ENCODE measurements at places on chromosomes 4 and X.

- no peak for DNase-seq
Measured at GRCh38 chrX:38332505-38332904, 5.2 kb upstream of the RPGR start.

GRCh38 chrX:135516376-135516775 is 4.1 kb upstream of the INTS6L start:
- DNase-seq = no peak

DNA sequence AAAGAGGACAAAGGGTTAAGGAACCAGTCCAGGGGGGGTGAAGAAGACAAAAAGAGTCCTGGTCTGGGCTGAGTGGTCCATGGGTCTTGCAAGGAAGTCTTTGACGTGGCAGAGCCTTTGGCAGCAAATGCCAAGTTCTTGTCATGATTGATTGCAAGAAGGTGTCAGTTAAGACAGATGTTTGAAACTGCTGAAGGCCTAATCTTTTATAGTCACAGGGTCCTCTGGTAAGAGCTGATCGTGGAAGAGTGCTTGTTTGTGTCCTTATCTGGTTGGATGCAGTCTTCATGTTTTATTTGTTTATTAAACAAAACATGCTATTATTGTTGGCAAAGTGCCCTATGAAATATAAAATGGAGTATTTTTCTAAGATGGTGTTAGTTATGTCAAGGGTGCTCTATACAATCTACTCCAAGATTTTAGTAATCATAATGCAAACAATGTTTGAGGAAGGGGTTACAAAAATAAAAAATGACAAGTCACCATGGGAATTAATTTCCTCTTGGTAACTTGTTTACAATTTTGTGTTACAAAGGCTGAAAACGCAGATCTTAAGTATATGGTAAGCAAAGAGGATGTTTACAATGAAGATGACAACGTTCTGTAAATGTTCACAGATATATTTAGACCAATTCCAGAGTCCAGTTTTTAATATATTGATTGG is 85.9 kb downstream of the MAGED4 start:
- DNase-seq = no peak

GRCh38 chr4:110639207-110640090 is 16.6 kb upstream of the PITX2 start:
- DNase-seq = no peak

GRCh38 chr4:94274912-94275311 is 67.2 kb downstream of the SMARCAD1 start:
- no peak for DNase-seq

All from AG09319 (cell line).